ENCODE measurements at places on chromosomes 12 and 14.

GRCh38 chr12:50734409-50735263 is 29.3 kb upstream of the ATF1 start:
- no peak for DNase-seq

- no peak for DNase-seq
Measured at GRCh38 chr12:57404966-57405640, 25.7 kb downstream of the R3HDM2 start.

GRCh38 chr12:31890295-31891285 is 68.6 kb upstream of the RESF1 start:
- DNase-seq = no peak

DNA sequence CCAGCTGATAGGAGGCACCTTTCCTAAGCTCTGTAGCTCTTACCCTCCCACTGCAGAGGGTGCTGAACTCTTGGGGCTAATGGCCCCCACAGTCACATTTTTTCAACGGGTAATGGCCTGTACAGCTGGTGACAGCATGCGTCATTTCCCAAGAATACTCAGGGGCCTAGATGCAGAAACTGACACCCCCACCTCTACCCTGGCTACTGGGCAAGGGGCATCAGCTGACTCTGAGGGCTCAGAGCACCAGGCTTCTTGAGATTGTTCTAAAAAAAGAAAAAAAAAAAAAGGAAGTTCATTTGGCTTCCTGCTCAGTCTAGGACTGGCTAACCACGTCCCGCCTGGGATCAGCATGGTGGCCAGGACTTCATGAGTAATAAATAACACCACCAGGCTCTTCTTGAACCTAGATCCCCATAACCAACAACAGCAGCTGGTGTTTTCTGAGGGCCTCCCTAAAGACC is 35.2 kb downstream of the ZFP36L1 start:
- DNase-seq = no peak

DNA sequence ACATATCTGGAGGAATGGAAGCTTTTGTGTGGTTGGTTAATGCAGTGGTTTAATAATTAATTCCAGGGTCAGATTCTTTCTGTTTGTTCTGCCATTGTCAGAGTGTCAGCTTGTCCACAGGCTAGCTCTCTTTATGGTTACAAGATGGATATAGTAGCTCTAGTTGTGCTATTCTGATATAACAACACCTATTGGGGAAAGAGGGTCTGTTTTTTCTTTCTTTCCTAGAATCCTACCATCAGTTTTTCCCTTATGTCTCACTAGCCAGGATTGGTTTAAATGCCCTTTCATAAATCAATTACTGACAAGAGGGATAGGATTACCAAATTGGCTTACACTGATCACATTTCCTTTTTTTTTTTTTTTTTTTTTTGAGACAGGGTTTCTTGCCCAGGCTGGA is 27.8 kb downstream of the CNOT2 start:
- DNase-seq = no peak

DNA sequence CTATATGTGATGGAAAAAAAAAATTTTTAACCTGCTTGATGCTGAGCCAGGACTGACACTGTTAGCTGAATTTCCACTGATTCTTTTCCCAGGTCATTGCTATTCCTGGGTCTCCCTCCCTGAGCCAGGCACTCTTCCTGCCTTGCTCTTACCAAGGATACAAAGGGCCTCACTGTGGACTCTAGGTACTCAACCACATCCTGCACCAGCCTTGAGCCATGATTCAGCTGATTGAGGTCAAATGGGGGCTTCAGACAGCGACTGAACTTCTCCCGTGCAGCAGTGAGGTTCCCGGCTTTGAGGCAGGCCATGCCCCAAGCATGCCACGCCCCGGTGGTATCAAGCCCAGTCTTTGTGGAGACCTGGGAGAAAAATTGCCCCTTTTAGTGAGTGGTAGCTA is 54.3 kb downstream of the ZFYVE26 start:
- DNase-seq = no peak

- no peak for DNase-seq
Measured at GRCh38 chr12:26238341-26239121, 43.2 kb downstream of the SSPN start.

DNA sequence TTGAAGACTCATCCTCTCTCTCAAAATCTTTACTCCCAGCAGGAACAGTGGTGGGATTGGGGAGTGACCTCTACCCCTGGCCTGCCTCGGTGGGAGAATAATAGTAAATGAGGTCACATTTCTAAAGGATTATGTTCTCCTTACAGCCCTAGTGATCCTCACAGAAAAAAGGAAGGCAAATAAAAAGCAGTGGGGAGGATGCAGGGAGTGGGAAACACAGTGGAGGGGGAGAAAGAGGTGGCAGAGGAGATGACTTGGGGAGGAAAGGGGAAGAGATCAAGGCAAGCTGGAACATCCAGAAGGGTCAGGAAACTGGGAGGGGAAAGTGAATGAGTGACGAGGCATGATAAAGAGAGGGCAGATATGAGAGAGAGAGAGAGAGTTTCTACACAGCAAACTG is 8.3 kb upstream of the SYNDIG1L start:
- DNase-seq = no peak

DNA sequence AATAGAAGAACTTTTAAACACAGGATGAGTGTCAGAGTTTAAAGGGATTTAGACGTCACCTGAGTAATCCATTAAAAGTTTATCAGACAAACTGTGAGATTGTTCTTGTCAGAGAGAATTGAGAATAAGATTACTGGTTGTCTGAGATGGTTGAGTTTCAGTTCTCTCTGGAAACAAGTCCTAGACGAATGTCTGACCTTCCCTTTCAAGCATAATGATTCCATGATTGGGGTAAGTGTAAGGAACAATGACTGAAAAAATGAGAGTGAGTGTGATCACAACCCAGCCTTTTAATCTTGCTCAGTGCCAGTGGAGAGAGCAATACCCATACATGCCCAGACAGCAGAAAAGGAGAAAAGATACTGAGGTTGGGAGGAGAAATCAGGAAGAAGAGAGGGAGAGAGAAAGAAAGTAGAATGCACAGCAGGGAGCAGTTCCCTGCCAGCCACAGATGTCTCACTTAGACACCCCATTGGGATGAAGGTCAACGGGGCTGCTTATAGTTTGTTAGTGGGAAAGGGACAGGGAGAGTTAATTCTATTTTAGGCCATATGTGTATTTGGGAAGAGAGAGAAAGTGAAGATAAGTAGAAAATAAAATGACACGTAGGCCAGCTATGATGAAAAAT is 4.3 kb downstream of the GRIP1 start:
- no peak for DNase-seq

DNA sequence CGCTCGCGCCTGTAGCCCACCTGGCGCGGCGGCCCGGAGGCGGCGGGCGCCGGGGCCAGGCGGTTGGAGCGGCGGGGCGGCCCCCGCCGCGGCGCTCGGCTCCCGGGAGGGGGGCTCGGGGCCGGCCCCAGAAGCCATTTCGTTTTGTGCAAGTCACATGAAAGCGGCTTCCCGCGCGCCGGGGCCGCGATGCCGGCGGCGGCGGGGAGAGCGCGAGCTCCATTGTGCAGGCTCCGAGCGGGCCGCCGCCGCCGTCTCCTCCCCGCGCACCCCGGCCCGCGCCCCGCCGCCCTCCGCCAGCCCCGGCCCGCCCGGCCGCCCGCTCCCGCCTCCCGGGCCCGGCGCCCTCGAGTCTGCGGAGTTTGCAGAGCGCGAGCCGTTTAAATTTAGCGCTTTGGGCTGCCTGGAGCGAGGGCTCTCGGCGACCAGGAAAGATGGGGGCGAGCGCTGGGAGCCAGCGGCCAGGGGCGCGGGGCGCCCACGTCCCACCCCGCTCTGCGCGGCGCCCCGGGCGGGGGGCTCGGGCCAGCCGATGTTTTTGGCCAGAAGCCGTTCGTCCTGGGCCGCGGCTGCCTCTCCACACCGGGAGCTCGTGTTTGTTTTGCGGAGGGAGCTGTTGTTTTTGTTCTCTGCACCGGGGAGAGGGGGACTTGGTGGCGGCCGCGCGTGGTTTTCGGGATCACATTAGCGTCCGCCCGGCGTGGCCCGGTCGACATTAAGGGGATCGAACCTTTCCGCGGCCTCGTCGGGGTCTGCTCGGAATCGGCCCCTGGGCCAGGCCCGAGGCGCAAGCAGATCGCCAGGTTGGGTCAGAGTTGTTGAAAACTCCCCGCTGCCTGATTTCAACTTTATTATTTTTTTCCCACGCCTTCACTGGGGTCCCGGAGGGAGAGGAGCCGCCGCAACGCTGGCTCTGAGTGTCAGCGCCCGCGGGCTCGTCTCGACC is 982 bp downstream of the BCL7A start:
- DNase-seq = peak; percentile 49

DNA sequence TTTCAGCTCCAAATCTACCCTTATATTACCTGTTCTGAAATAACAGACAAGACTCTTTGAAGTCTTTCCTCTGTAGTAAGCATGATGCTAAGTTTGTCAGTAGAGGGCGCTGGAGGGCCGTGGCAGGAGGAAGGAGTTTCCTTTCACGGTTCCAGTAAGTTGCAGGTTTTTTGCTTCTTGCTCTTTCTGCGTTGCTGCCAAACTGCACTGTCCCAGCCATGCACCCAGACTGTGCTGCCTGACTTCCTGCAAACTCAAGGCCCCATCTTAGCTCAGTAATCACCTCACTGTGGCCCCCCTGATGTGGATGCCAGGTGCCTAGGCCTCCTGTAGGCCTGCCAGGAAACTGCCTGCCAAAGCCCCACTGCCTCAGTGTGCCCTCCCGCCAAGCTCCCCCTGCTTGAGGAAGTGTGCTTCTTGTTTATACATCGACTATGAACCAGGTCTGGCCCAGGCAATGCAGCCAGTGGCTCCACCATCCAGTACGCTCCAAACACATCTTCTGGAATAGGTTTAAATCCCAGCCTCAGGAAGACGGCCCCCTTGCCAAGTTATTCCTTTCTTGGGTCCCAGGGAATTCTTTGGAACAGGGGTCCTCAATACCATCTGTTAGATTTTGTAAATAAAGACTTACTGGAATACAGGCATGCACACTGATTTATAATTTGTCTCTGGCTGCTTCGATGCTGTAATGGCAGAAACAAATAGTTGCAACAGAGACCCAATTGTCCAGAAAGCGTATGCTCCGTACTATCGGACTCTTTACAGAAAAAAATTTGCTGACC is 193.7 kb upstream of the LRIG3 start:
- peak; percentile 81 for DNase-seq

DNA sequence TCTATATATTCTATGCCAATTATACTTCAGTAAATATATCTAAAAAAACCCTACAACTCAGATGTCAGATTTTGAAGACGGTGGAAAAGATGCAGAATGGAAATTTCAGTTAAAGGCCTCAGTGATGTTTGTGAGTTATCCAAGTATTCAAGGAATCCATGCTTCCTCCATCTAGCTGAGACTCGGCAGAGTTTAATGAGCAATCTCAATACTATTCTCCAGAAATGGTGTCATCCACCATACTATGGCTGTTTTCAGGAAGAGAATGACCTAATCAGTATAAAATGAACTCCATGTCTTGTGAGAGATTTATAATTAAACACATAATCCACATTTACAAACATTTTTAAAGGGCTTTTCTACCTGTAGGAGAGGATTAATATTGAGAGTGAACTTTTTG is 66.0 kb downstream of the KLHL28 start:
- no peak for DNase-seq

- DNase-seq = no peak
Measured at GRCh38 chr12:56346675-56347074, 8.0 kb downstream of the IL23A start.

DNA sequence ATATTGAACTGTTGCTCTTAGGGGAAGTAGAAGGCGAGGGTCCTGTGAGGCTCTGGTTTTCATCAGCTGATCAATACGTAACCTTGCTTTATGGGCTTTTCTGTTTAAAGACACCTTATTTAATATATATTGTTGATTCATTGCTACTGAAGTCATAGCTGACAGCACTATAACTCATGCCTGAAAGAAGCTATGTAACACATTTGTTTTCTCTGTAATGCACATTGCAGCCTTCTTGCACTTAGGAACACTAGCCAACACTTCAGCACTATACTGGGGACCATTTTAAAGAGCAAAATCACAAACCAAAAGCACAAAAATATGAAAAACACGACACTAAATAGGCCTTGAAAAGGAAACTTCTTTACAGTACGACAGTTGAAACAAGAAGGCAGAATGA is 135.7 kb downstream of the TTC6 start:
- DNase-seq = no peak

DNA sequence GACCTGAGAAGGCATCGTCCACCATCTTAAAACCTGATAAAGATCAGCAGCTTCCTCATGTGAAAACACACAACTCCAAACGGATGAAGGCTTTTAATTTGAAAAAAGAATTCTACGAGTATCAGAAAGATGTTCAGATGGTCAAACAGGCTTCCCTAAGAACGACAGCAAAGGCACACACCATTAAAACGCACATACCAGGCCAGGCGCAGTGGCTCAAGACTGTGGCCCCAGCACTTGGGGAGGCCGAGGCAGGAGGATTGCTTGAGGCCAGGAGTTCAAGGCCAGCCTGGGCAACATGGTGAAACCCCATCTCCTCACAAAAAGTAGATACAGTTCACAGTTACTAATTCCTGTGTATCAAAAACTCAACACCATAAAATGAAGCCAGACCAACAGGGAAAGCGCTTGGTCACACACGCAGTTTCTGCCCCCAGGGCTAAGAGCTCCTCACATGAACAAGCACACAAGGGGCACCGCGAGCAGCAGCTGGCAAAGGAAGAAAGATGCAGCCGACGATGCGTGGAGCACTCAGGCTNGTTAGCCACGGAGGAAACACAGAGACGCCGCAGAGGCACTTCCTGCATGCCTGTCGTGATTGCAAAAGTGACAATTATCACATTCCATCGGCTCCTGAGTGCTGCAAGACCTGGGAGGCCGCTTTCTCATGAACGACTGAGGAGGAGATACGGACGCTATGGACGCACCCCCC is 78.0 kb downstream of the NOC4L start:
- peak; percentile 81 for DNase-seq

DNA sequence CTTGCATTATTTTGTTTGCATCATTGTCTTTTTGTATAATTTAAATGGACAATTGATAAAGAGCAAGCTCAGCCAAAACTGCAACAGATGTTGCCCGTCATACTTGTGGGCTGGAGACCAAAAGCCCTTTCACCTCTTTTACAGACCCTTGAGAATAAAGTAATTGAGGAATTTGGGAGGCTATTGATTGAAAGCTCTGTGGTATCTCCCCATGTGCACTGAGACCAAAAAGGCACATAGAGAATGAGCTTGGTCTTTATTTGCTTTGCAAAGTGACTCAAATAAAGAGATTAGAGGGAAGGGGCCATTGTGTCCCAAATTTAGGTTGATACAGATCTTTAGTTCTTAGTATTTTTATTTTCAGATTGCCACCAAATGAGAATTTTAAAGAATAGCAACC is 617.6 kb downstream of the TRHDE start:
- no peak for DNase-seq

GRCh38 chr12:22855456-22855855 is 230.5 kb downstream of the ETNK1 start:
- no peak for DNase-seq

GRCh38 chr14:50854521-50854920 is 17.3 kb upstream of the ABHD12B start:
- DNase-seq = no peak

All from NCI-H345 (cell line).